Activated CD4-positive, alpha-beta T cell treated with anti-CD3 and anti-CD28 coated beads, Interleukin-2, amount 50 U/mL, for 24 hours (primary cell): ENCODE measurements at places on chromosomes 5 and 9.

DNA sequence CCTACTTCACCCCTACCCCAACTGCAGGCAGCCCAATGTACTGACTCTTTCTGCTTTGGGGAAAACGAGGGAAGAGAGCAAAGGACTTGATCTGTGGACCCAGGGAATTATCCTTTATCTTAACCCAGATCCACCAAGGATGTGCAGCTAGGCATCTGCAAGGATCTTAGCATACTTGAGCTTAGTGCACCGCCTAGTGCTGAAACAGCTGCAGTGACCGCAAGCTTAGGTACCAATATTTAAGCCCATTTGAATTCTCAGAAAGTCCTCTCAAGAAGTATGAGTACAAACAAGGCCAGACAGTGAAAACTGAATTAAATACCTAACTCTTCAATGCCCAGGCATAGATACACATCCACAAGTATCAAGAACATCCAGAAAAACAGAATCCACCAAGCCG is 576.7 kb upstream of the ADAMTS16 start:
- no peak for DNase-seq

GRCh38 chr9:38641985-38642864 is 21.8 kb upstream of the ANKRD18A start:
- DNase-seq = no peak

- no peak for DNase-seq
Observed at GRCh38 chr5:117486261-117486660, 911.6 kb upstream of the SEMA6A start.

DNA sequence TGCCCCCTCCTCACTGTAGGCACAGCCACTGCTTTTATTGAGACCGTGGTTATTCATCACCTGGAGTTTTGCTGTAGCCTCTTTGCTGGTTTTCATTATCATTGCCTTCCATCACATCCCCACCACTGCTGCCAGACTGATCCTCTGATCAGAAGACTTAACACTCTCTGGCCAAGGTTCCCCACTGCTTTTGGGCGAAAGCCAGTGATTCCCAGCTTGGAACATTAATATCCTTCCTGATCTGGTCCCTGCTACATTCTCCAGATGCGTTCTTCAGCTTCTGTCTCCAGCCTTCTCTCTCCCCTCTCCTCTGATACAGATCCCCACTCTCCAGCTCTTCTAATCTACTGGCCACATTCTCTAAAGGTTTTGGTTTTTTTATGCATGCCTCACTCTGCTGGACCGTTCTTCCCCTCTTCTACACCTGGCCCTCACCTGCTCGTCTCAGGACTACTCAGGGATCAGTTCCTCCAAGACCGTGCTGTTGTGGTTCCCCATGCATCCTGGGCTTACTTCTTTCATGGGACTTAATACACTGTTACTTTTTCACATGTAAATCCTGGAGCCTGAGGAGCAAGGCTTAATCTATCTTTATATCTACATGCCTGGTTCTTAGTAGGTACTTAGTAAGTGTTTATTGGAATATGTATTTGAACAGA is 115.0 kb downstream of the PRKACG start:
- DNase-seq = no peak

DNA sequence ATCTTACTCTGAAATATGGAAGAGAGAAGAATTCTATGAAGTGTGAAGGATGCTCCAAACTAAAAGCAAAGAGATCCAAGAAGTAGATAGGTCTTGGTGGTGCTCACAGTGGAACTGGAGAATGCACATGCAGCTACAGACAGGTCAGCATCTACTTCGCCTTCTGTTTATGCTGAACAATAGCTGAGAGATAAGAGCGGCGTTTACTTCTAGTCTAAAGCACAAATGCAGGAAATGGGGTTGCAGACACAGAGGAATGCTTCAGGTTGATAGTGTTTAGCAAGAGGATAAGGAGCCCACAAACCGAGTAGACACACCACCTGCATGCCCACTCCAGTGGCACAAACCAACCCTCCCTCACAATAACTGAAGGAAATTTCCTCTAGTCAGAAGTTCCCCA is 180.0 kb upstream of the RGMB start:
- no peak for DNase-seq
